ENCODE measurements at places on chromosomes 4 and X. TPM values are rescaled to one million over a fixed set of nuclear protein-coding genes. Genes with fewer than 3 reads are reported as not detected.

Gene PNMA5
- not detected for total RNA-seq

Gene GCNA
- 3.0 TPM for total RNA-seq

Gene ADH1B
- total RNA-seq: not detected

Gene TLR2
- 0.94 TPM for total RNA-seq

Gene OTC
- total RNA-seq: not detected

Gene TIGD4
- 0.41 TPM for total RNA-seq

Gene CITED1
- total RNA-seq: 3.2 TPM

Gene FDCSP
- not detected for total RNA-seq

Gene ADRA2C
- 14.8 TPM for total RNA-seq

Gene PHF8
- 31.0 TPM for total RNA-seq

Gene ARHGEF9
- total RNA-seq: 8.9 TPM

Gene RHOH
- 74.2 TPM for total RNA-seq

Gene HPRT1
- total RNA-seq: 67.1 TPM

Gene METAP1
- total RNA-seq: 81.3 TPM

Gene BCAP31
- total RNA-seq: 219 TPM

Gene AKAP14
- total RNA-seq: not detected

Gene ELK1
- total RNA-seq: 47.6 TPM

Gene EGFL6
- not detected for total RNA-seq

Gene ATP1B4
- not detected for total RNA-seq

Gene STARD8
- total RNA-seq: 0.11 TPM

Gene PTCHD1
- total RNA-seq: not detected

Gene SH2D1A
- 0.71 TPM for total RNA-seq

Gene ADH1C
- total RNA-seq: not detected

Gene CT47A7
- total RNA-seq: not detected

Gene RIPPLY1
- not detected for total RNA-seq

Gene RTL9
- total RNA-seq: 0.70 TPM

Gene PAGE4
- not detected for total RNA-seq

Gene MAOA
- total RNA-seq: 6.1 TPM

Gene SHROOM4
- 7.0 TPM for total RNA-seq

Gene CENPVL1
- 1.5 TPM for total RNA-seq

Gene OTUD6A
- not detected for total RNA-seq

Gene INTU
- total RNA-seq: 11.2 TPM

Gene DCAF16
- 60.2 TPM for total RNA-seq

Gene ASB11
- 0.44 TPM for total RNA-seq

Gene FABP2
- total RNA-seq: not detected

Gene UGT2B10
- not detected for total RNA-seq

Gene F8A2
- total RNA-seq: not detected

Gene ATP10D
- total RNA-seq: 15.8 TPM

Gene GAB1
- 27.6 TPM for total RNA-seq

Gene L1CAM
- 0.64 TPM for total RNA-seq

Gene ZNF711
- 22.4 TPM for total RNA-seq

Gene CLDN2
- not detected for total RNA-seq

Gene MAGEA11
- total RNA-seq: not detected

Gene CENPE
- 81.0 TPM for total RNA-seq

Gene MAGEA2B
- not detected for total RNA-seq

Gene CT45A1
- total RNA-seq: not detected

Gene HGFAC
- 4.8 TPM for total RNA-seq

Gene ODAPH
- not detected for total RNA-seq

Gene MAOB
- not detected for total RNA-seq

Gene AREG
- total RNA-seq: not detected

Gene SAP30
- total RNA-seq: 64.3 TPM

Gene PPEF2
- not detected for total RNA-seq

Gene GPRIN3
- total RNA-seq: not detected

Gene KDR
- total RNA-seq: 0.47 TPM

Gene MAGEC2
- total RNA-seq: not detected

Gene PDGFRA
- total RNA-seq: 0.66 TPM

Gene GABRB1
- total RNA-seq: 3.5 TPM

Gene TMEM192
- 9.9 TPM for total RNA-seq

Gene ANXA3
- 0.86 TPM for total RNA-seq

Gene CLDN22
- not detected for total RNA-seq
